Aorta (tissue), 5 donors: ENCODE measurements at places on chromosomes 5 and 9. TPM values are rescaled to one million over a fixed set of nuclear protein-coding genes. Genes with fewer than 3 reads are reported as not detected.

DNA sequence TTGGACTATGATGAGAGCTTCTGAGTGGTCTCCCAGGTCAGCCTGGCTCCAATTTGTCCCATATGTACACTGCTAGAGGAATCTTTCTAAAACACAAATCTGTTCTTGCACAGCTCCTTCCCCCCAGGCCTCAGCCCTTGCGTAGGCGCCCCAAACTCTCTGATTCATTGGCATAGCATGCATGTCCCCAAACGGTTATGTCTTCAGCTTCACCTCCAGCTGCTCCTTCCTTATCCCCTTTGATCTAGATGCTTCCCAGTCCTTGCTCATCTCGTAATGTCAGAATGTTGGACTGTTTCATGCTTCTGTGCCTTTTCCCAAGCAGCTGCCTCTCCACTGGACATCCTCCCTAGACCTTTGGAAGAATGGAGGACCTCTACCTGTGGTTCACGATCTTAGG lies 60.1 kb upstream of the BASP1 start:
- no peak for DNase-seq

The UBE2QL1 gene
- total RNA-seq: 1.6 TPM

The PRR16 gene
- total RNA-seq: 14.2 TPM

The PCDHGA3 gene
- total RNA-seq: 4.1 TPM

The NDOR1 gene
- total RNA-seq: 14.2 TPM
